ENCODE measurements at places on chromosomes 11 and 22.
A peak's percentile ranks its signal among the peaks of the same experiment; 100 is the strongest.

GRCh38 chr22:25027959-25028840 lies 75.7 kb downstream of the KIAA1671 start:
- DNase-seq = peak; percentile 13

GRCh38 chr11:131350872-131351271 lies 19.5 kb upstream of the NTM start:
- DNase-seq = no peak

- no peak for DNase-seq
Measured at GRCh38 chr11:122746050-122746478, 90.5 kb downstream of the UBASH3B start.

DNA sequence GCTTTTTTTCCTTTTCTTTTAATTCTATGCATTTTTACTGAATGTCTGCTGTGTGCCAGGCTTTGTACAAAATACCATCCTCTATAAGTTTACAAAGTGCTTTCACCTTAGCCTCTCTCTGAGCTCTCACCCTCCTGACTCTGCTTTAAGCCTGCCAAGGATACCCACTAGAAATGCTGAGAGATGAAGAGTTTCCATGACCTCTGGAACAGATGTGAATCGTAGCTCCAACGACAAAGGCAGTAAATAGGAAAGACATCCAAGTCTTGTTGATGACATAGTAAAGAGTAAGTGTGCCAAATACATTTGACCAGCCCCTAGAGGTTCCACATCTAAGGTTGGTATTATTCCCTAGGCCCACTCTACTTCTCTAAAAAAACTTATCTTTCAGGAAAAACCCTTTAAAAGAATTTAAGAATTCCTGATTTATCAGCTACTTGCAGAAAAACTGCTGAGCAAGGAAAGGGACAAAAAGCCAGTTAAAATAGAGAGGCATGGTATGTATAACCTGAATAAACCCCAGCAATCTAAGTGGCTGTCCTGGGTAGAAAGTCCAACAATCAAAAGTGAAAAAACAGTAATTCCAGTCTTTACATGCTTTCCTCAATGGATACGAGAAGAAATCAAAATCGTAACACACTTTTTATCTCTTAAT lies 45.4 kb downstream of the GAB2 start:
- DNase-seq = no peak

Measured in ELR (cell line).